T47D (cell line): ENCODE measurements at places on chromosomes 12 and 14.

GRCh38 chr12:58731096-58731495 lies 189.2 kb downstream of the LRIG3 start:
- DNase-seq = no peak

GRCh38 chr12:21828136-21828775 lies 53.8 kb upstream of the KCNJ8 start:
- DNase-seq = no peak

DNA sequence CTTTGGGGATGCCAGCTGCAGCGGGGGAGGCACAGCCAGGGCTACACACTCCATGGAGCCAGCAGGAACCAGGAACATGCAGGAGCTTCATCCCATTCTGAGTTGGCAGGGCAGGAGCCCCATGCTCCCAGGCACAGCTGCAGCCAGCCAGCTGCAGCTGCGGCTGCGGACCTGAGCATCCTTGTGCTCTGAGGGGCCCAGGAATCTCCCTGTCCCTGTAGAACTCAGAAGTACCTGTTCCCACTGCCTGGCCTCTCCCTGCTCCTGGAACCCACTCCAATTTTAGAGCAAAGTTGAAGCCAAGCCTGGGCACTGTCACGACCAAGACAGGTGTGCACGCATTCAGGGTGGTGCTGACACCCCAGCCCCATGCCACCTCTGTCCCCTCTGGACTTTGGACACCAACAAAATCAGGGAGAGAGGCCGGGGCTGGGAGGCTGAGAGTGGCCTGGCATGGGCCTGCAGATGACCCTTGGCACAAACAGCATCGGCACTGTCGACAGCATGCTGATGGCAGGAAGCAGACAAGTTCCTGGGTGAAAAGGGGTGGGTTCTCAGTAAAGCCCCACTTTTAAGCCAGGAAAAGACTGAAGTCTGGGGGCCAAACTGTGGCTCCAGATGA lies 257.3 kb upstream of the LRFN5 start:
- DNase-seq = no peak

GRCh38 chr12:46523446-46523845 lies 150.9 kb upstream of the SLC38A2 start:
- DNase-seq = no peak

- no peak for DNase-seq
These were observed 496.3 kb downstream of the NELL2 start for GRCh38 chr12:44379831-44380230.

- no peak for DNase-seq
These were observed 36.8 kb downstream of the GOLGA5 start for GRCh38 chr14:92830902-92831301.

- DNase-seq = no peak
These were observed 57.0 kb upstream of the ETV6 start for GRCh38 chr12:11592484-11592883.

GRCh38 chr12:52542157-52542556 lies 10.8 kb downstream of the KRT71 start:
- DNase-seq = no peak

GRCh38 chr12:114013575-114014345 lies 47.6 kb upstream of the RBM19 start:
- DNase-seq = no peak

GRCh38 chr12:126936181-126936851 lies 1330.7 kb upstream of the TMEM132C start:
- no peak for DNase-seq

DNA sequence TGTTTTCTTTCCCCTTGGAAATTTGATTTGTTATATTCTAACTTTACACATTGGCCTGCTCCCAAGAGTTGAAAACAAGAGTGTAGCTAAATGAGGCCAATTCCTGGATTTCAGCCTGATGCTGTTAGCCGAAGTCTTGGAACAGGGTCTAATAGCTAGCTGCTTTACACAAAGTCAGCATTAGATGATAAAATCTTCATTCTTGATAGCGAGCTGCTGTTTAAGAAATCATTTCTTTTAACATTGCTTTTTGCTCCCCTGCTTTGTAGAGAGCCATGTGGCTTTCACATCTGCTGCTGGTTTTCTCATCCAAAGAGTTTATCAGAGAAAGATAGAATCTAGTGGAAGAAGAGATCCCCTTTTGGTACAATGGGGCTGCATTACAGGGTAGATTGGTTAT lies 22.3 kb downstream of the FBXW8 start:
- no peak for DNase-seq

- no peak for DNase-seq
These were observed 240.3 kb upstream of the PLEKHG7 start for GRCh38 chr12:92462527-92462926.

DNA sequence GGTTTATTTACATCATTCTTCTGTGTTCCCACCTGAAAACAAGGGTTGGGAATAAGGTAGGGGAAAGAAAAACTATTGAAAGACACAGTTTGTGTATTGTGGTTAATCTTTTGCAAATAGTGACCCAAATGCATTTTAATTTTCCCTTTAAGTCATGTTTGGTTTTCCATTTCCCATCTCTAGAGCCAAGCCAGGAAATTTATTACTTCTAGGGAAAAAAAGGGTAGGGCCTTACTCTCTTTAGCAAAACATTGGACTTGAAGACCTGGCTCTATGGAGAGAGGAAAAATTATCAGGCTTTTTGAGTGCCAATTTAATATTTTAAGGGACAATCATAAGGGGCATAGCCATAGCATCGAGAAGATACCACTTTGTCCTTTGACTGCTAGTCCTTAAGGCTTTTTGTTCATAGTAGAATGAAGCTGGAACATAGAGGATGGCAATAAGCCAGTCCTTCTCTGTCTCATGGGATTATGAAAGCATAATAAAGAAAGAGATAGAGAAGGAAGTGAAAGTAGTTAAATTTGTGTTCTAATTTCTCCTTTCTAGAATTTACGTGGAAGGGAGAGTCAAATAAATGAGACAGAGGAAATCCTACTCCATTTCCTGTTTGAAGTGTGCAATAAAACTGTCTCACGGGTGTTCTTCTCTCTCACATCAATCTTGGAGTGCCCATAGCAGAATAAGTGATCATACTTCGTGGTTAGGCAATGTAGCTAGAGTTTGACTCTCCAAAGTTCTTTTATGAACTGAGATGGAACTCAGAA lies 50.9 kb upstream of the PPFIA2 start:
- no peak for DNase-seq

GRCh38 chr14:78637908-78638475 lies 467.8 kb downstream of the NRXN3 start:
- DNase-seq = no peak

DNA sequence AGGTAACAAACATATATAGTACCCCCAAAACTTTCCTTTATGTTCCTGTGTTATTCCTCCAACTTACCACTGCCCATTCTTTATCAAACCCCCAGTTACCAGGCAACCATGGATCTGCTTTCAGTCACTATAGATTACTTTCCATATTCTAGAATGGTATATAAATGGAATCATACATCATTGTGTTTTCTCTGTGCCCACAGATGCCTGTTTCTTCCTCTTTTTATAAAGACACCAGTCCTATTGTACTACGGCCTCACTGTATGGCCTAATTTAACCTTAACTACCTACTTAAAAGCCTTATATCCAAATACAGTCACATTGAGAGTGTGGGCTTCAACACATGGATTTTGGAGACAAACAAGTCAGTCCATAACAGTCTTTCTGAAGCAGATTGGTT lies 2.6 kb downstream of the TAS2R14 start:
- DNase-seq = no peak

- DNase-seq = no peak
These were observed 86.3 kb downstream of the IRF2BPL start for GRCh38 chr14:76941946-76942805.

- DNase-seq = no peak
These were observed 5.8 kb upstream of the LRP10 start for GRCh38 chr14:22865424-22866405.

GRCh38 chr14:95185767-95186392 lies 28.6 kb upstream of the DICER1 start:
- DNase-seq = no peak

GRCh38 chr12:15823360-15824128 lies 34.4 kb upstream of the EPS8 start:
- DNase-seq = no peak

DNA sequence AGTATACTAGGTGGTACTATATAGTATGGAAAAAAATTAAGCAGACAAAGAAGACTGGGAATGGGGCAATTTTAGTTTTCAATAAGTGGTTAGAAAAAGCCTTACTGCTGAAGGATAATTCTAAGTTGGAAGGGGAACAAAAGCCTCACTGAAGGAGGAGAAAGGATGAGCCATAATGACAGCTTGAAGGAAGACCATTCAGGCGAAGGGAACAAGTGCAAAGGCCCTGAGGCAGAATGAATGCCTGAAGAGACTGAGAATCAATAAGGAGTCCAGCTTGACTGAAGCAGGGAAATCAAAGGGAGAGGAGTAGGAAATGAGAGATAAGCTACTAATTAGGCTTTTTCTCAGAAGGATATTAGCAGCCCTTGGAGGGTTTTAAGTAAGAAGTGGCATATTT lies 28.5 kb downstream of the PPP1R13B start:
- DNase-seq = no peak

- DNase-seq = no peak
These were observed 1.2 kb upstream of the CSAD start for GRCh38 chr12:53181935-53182334.

- DNase-seq = no peak
These were observed 48.8 kb upstream of the HIF1A start for GRCh38 chr14:61646366-61647116.

GRCh38 chr14:104100171-104101085 lies 14.9 kb downstream of the ASPG start:
- DNase-seq = no peak

- DNase-seq = no peak
These were observed 22.8 kb downstream of the FAIM2 start for GRCh38 chr12:49880756-49881414.
